ENCODE measurements at places on chromosomes 7 and 10.

- peak; percentile 1 for DNase-seq
Measured at GRCh38 chr10:130135676-130136225, 440 bp upstream of the GLRX3 start.

DNA sequence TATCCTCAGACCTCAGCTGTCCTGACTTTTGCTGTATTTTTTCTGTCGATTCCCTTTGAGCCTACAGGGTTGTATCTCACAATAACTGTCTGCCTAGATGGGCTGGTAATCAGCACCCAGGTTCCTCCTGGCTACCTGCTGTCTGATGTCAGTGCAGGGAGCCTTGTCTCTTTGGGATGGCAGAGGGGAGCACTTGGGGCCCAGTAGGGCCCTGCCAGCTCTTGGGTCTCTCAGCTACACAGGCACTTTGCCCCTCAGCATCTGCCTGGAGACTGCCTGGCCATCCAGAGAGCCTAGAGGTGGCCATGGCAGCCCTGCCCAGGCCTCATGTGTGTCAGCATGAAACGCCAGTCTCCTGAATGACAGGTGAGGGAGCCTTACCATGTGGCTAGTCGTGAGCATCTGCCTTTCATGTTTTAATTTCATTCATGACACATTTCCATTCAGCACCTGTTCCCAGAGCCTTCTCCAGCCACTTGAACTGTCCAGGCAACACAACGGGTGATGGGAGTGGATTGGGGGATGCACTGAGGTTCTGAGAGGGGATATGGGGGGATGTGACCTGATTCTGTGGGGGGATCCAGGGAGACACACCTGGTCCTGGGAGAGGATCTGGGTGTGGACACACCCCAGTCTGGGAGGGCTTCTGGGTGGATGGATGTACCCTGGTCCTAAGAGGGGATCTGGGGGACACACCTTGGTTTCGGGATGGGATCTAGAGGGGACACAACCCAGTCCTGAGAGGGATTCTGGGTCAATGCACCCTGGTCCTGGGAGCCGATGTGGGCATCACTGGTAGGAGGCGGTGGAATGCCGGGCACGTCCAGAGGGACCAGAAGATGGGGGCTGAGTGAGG, 21.9 kb downstream of the ADCY1 start:
- DNase-seq = no peak

GRCh38 chr10:21100871-21101514, 203.9 kb upstream of the NEBL start:
- DNase-seq = no peak

GRCh38 chr7:74338366-74339108, 49.3 kb downstream of the CLIP2 start:
- no peak for DNase-seq

GRCh38 chr10:114374053-114374791, 30.1 kb downstream of the AFAP1L2 start:
- DNase-seq = no peak

DNA sequence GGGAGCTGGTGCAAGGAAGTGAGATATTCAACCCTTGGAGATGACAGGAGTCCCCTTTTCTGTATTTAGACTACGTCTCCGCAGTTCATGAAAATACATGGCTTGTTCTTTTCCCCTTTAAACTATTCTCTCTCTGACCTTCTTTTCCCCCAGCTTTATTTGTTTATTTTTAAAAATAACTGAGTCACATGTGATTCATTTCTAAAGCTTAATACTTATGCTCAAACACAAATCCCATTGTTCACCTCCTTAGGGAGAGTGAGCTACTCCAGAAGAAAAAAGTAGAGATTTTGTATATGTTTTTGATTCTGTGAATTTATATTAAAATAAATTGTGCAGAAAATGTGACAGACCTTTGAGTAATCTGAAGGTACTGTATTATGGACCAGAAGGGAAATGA, 35.9 kb upstream of the FZD1 start:
- DNase-seq = no peak

Measured in T-cell (primary cell).